ENCODE measurements at places on chromosomes 16 and 17.

DNA sequence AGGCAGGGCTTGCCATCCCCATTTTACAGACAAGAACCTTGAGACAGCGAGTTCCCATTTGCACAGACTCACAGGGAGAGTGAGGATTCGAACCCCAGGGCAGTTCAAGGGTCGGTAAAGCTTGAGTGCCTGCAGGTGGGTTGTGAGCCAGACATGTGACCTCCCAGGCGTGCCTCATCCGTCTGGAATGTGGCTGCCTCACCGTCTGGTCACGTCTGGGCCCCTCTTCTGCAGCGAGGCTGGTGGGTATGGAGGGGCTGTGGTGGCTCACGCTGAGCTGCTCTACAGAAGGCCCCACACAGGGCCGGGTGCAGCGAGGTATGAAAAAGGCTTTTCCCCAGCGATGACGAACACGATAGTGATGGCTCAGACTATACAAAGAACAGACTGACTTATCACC lies 35.8 kb upstream of the LHX1 start:
- DNase-seq: no peak

DNA sequence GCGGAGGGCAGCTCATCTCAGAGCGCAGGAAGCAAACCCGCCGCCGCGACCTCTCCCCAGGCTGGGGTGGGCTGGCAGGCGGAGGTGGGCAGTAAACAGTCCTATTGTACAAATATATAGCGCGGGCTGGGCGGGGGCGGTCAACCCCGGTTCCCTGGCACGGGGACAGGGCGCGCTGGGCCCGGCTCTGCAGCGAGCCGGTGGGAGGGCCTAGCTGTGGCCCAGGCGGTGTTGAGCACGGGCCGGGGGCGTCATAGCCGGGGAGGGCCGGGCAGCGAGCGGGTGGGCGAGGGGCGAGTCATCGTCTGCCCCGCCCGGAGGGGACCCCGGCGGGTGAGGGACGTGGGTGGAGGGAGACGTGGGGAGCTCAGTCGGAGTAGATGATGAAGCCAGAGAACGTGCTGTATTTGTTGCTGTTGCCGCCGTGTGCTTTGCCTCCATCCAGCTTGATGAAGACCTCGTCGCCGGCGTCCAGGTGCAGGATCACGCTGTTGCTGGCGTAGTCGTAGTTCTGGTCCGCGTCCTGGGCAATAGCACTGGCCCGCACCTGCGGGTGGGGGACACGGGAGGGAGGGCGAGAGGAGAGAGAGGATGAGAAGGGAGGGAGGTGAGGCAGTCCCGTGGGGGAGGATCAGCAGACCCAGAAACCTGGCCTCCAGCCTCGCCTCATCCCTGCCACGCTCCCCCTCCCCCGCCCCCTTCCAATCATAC lies 8.1 kb downstream of the C1QL1 start:
- no peak for DNase-seq

GRCh38 chr16:11211977-11212797 lies 43.8 kb downstream of the SOCS1 start:
- DNase-seq: no peak

- DNase-seq: no peak
Measured at GRCh38 chr16:10682604-10683003, 12.1 kb downstream of the TEKT5 start.

DNA sequence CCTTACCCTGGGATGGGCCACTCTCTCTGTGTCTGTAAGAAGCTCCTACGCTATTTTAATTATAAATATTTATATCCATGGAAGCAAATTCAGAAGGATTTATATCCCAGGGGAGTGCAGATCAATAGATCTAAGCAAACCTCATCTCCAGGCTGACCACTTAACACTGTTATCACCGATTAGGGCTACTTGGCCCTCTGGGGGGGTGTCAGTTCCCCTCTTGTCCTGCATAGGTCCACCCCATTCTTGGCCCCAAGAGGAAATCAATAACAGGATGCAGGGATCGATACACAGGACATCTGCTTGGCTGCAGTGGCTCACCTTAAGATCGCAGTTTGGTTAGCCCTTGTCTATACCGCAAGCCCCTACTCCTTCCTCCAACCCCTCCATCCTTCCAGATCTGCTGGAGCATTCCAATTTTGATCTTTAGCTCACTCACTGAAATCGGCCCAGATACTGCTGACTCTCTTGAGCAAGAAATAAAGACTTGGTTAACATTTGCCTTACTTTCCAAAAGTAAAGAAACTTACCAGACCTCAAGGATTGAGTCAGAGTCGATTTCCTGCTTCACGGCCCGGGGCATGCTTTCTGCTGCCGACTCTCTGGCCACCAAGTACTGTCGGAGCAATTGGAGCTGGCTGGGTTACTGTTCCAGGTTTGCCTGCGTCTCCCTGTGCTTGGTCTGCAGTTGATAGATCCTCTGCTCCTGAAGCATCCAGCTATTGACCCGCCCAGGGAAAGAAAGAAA lies 112.3 kb upstream of the PMFBP1 start:
- DNase-seq: no peak

GRCh38 chr17:41762391-41762790 lies 24.1 kb downstream of the JUP start:
- DNase-seq: no peak

GRCh38 chr16:21727344-21727743 lies 63.6 kb downstream of the OTOA start:
- no peak for DNase-seq
